ENCODE measurements at places on chromosomes 13 and 19.

DNA sequence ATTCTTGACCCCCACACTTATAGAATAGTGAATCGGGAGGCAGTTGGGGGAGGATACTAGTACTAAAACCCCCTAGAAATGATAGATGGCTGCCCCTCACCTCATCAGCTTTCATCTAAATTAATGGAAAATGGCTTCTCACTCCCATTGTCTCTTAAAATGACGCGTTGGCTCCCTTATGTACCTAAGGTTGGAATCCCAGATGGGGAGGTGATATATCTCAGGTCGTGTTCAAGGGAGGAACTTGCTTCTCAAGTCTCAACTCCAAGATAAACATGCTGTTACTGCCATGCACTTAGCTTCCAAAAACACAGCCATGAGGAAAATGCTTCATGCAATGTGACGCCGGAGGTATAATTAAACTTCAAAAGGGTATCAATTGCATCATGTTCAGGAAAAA is 18.8 kb upstream of the UBE2L5 start:
- DNase-seq, result no peak

- DNase-seq, result no peak
Observed at GRCh38 chr19:44749292-44749691, 784 bp downstream of the BCL3 start.

DNA sequence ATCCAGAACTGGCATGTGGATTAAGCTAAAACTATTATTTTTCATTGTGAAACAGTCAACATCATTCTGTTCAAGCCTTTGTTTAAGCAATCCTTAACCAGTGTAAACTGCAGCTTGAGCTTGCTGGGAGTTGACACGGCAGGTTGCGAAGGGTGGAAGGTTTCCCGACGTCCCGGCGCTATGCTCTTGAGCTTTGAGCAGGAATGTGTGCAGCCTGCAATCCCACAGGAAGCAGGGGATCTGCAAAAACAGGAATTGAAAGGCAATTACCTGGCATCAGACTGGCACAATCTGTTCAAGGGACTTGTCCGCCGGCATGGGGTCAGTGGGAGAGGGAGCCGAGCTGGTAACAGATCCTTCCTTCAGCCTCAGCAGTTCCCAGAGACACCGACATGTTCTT is 586.7 kb upstream of the SGCG start:
- DNase-seq, result no peak

DNA sequence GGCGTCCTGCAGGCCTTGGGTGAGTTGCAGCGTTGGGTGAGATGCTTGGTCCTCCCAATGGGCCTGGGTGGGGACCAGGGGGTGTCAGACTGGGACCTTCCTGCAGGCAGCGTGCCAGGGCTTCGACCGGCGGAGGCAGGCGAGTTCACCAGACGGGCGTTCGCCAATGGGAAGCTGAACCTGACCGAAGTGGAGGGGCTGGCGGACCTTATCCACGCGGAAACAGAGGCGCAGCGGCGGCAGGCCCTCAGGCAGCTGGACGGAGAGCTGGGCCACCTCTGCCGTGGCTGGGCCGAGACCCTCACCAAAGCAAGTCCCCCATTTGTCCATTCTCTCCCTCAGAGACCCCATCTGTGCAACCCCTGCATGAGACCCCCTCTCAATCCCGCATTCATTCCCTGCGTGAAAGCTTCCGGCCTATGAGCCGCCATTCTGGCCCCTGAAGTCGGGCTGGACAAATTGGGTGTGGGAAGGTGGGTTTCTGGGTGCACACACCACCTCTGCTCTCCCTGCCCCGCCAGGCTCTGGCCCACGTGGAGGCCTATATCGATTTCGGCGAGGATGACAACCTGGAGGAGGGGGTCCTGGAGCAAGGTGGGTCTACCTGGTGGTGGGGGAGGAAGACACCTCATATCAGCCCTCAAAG is 1.2 kb downstream of the GTPBP3 start:
- DNase-seq, result no peak

All from kidney glomerular epithelial cell (primary cell).